ENCODE measurements at places on chromosomes 3 and 15.
A peak's percentile ranks its signal among the peaks of the same experiment; 100 is the strongest.

- H3K36me3 ChIP-seq: no peaks in the 10 kb centered on the region
- H3K4me3 ChIP-seq: no peak overlapping the region
- DNase-seq: peak; percentile 48
- H3K27me3 ChIP-seq: no peaks in the 10 kb centered on the region
Observed at GRCh38 chr3:104604326-104605010, 762.2 kb upstream of the ALCAM start.

GRCh38 chr15:55224892-55225291, 28.2 kb upstream of the RSL24D1 start:
- no peaks in the 10 kb centered on the region for H3K27me3 ChIP-seq
- H3K4me3 ChIP-seq: no peak overlapping the region
- H3K36me3 ChIP-seq: peaks cover 2% of the 10 kb centered on the region
- H3K27ac ChIP-seq: no peak overlapping the region

- H3K36me3 ChIP-seq: no peaks in the 10 kb centered on the region
- H3K4me3 ChIP-seq: no peak overlapping the region
- no peak for DNase-seq
- no peak overlapping the region for H3K27ac ChIP-seq
- no peaks in the 10 kb centered on the region for H3K4me1 ChIP-seq
Observed at GRCh38 chr3:103787164-103787871, 1352.5 kb downstream of the ZPLD1 start.

GRCh38 chr3:123351501-123351900, 97.4 kb downstream of the ADCY5 start:
- H3K4me3 ChIP-seq: no peak overlapping the region
- no peak for DNase-seq
- H3K4me1 ChIP-seq: no peaks in the 10 kb centered on the region
- no peaks in the 10 kb centered on the region for H3K36me3 ChIP-seq
- peaks cover 53% of the 10 kb centered on the region for H3K27me3 ChIP-seq

- no peaks in the 10 kb centered on the region for H3K4me1 ChIP-seq
- H3K36me3 ChIP-seq: no peaks in the 10 kb centered on the region
- H3K27me3 ChIP-seq: no peaks in the 10 kb centered on the region
- no peak overlapping the region for H3K27ac ChIP-seq
Observed at GRCh38 chr15:91238644-91239425, 138.8 kb downstream of the SV2B start.

GRCh38 chr15:73894133-73894814, 20.9 kb downstream of the TBC1D21 start:
- H3K27me3 ChIP-seq: peaks cover 20% of the 10 kb centered on the region
- peaks cover 6% of the 10 kb centered on the region for H3K4me1 ChIP-seq
- no peak overlapping the region for H3K4me3 ChIP-seq
- H3K27ac ChIP-seq: no peak overlapping the region

DNA sequence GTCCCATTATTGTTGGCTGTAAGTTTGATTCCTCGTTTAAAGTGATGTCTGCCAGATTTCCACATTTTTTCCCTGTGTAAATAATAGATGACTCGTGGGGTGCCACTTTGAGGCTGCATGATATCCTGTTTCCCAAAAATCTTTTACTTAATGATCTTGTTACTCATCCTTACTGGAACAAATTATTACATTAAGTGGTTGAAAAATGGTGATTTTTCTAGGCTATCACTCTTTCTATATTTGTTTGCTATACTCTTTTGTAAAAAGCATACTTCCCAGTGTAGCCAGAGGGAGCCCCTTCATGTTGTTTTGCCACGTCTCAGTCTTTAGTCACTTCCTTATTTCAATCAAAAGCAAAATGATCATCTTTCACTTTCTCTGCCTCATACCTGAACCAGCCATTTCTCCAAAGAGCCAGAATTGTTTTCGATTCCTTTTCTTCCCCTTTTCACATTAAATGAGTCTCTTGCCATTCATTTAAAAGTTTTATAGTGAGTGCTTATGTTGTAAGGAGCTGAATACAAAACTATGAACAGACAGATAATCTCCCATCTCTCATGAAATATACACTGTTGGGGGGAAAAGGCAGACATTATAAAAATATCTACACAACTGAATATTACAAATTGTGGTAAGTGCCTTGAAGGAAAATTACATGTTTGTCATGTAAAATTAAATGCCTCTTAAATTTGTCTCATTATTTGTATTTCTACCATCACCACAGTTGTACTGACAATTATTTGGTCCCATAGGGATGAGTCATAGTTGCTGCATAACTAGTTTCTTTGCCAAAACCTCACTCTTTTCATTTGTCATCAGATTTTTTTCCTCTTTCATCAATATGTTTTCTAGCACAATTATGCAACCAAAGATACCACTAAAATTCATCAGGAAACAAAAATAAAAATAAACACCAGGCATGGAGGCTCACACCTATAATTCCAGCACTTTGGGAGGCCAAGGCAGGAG, 41.5 kb downstream of the ADGRG7 start:
- no peak overlapping the region for H3K27ac ChIP-seq
- peak; percentile 54 for DNase-seq
- H3K4me3 ChIP-seq: no peak overlapping the region

- H3K4me1 ChIP-seq: no peaks in the 10 kb centered on the region
- H3K36me3 ChIP-seq: no peaks in the 10 kb centered on the region
- no peak for DNase-seq
- peaks cover 18% of the 10 kb centered on the region for H3K27me3 ChIP-seq
- H3K27ac ChIP-seq: no peak overlapping the region
Observed at GRCh38 chr15:101530224-101530958, 40.9 kb upstream of the PCSK6 start.

DNA sequence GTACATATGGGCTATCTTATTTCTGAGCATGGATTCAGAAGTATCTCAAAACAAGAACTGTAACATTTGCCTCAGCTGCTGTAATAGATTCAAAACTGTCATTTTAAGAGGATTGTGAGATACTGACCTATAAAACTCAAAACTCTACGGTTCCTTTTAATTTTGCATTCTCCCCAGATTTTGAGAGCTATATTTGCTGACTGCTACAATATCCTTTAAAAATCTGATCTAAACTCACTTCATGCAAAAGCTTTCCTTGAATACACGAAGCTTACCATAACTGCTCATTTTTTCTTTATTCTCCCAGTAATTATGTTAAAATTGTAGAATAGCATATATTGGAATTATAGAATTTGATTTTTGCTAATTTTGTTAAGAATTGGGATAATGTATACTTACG, 158.7 kb upstream of the ROBO1 start:
- H3K4me1 ChIP-seq: no peaks in the 10 kb centered on the region
- no peak overlapping the region for H3K4me3 ChIP-seq
- DNase-seq: no peak
- no peaks in the 10 kb centered on the region for H3K27me3 ChIP-seq

DNA sequence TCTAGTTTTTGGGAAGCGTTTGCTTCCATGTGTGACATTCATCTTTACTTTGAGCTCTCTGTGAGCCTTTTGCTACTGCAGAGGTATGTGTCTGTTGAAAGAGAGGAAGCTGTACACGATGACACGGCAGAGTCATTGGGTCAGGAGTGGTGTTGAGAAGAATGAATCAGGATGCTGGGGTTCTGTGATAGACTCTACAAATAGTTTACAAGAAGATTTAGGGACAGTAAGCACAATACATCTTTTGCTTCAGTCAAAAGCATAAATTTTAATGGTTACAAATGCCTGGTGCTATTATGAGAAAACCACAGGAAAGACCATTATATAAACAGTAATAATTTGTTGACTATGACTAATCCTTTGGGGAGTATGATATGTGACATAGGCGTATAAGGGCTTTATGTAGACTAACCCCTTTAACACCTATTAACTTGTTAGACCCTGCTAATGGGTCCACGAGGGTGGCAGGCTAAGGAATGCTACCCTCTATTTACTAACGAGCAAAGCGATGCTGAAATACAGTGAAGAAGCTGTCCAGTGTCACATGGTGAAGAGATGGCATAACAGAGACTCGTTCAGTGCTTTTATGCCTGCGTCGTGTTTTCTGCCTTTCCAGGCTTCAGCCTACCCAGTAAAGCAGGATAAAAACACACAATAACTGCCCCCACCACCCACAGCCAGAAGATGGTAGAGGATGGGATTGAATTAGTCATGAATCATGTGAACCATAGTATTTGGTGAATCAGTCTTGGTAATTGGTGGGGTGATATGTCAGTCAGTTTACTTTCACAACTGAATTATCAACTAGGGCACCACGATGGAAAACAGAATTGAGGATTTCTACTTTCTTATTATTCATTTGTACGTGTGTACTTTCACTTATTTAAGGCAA, 118.8 kb downstream of the LPP start:
- H3K4me1 ChIP-seq: peaks cover 34% of the 10 kb centered on the region
- H3K27me3 ChIP-seq: no peaks in the 10 kb centered on the region
- peak; percentile 94 for DNase-seq

DNA sequence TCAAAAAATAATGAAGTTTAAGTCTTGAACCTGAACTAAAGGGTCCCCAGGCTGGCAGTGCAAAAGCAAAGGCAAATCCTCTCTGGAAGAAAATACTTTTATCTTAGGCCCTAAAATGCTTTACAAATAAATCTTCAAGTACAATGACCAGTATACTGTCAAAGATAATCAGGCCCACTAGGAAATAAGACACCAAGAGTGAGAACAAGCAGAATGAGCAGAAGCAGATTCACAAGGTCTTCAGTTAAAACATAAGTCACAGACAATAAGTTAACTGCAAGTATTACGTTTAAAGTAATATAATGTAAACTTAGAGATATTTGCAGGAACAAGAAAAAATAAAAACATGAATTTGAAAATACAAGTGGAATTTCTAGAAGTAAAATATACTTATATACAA, 42.2 kb upstream of the IGSF10 start:
- no peak for DNase-seq
- H3K4me1 ChIP-seq: no peaks in the 10 kb centered on the region
- H3K4me3 ChIP-seq: no peak overlapping the region
- H3K27me3 ChIP-seq: no peaks in the 10 kb centered on the region
- no peak overlapping the region for H3K27ac ChIP-seq

GRCh38 chr15:90644952-90645725, 72.0 kb upstream of the BLM start:
- no peak for DNase-seq
- peaks cover 3% of the 10 kb centered on the region for H3K4me1 ChIP-seq
- H3K36me3 ChIP-seq: peaks cover 34% of the 10 kb centered on the region
- H3K27me3 ChIP-seq: no peaks in the 10 kb centered on the region

DNA sequence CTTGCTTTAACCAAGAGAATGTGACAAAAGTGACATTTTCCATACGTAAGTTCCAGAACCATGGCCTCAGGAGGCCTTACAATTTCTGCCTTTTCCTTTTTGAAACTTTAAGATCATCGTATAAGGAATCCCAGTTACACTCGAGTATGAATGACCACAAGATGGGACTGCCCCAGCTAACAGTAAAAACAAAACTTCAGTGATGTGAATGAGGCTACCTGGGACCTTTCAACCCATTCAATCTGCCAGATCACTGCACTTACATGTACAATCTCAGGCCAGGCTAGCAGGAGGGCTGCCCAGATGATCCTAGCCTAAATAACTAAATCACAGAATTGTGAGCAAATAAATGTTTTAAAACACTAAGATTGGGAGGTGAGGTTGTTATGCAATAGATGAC, 328.8 kb downstream of the CNTN6 start:
- no peaks in the 10 kb centered on the region for H3K36me3 ChIP-seq
- no peaks in the 10 kb centered on the region for H3K4me1 ChIP-seq
- no peaks in the 10 kb centered on the region for H3K27me3 ChIP-seq
- no peak overlapping the region for H3K27ac ChIP-seq

GRCh38 chr3:159532577-159532976, 456.1 kb upstream of the IL12A start:
- no peak overlapping the region for H3K27ac ChIP-seq
- H3K4me1 ChIP-seq: no peaks in the 10 kb centered on the region
- peak; percentile 4 for DNase-seq
- peaks cover 4% of the 10 kb centered on the region for H3K27me3 ChIP-seq

GRCh38 chr3:183807209-183807728, 18.1 kb downstream of the MAP6D1 start:
- H3K4me3 ChIP-seq: no peak overlapping the region
- H3K4me1 ChIP-seq: no peaks in the 10 kb centered on the region
- no peaks in the 10 kb centered on the region for H3K27me3 ChIP-seq
- DNase-seq: no peak
- H3K27ac ChIP-seq: no peak overlapping the region

GRCh38 chr15:68054628-68055223, 611 bp downstream of the PIAS1 start:
- H3K4me3 ChIP-seq: peak overlapping the region; percentile 88
- peak overlapping the region; percentile 57 for H3K27ac ChIP-seq
- H3K36me3 ChIP-seq: 0 out of 2 replicates have a peak, but pooled peaks cover 2% of the 10 kb centered on the region
- H3K4me1 ChIP-seq: no peaks in the 10 kb centered on the region
- peak; percentile 21 for DNase-seq

- DNase-seq: no peak
- no peaks in the 10 kb centered on the region for H3K36me3 ChIP-seq
- no peaks in the 10 kb centered on the region for H3K27me3 ChIP-seq
- H3K4me3 ChIP-seq: no peak overlapping the region
Observed at GRCh38 chr3:83500422-83500821, 1458.4 kb upstream of the CADM2 start.

DNA sequence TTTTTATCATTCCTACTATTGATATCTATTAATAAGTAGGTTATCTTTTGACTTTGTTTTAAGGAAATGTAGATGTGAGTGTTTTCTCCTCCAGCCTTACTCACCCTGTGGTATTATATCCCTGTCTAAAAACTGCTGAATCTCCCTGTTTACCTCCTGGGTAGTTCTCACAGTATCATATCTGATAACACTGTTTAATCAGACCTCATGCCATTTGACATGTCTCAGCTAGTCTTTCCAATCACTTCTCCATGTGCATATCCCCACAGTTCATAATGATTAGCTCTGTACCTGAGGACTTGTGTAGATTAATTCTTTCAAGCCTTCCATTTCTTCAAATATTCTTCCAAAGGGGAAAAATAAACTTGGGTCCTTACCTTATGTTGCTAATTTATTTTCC, 30.7 kb downstream of the DUOX2 start:
- no peaks in the 10 kb centered on the region for H3K4me1 ChIP-seq
- DNase-seq: no peak
- H3K27me3 ChIP-seq: peaks cover 20% of the 10 kb centered on the region
- H3K27ac ChIP-seq: no peak overlapping the region
- H3K36me3 ChIP-seq: no peaks in the 10 kb centered on the region
- H3K4me3 ChIP-seq: no peak overlapping the region

DNA sequence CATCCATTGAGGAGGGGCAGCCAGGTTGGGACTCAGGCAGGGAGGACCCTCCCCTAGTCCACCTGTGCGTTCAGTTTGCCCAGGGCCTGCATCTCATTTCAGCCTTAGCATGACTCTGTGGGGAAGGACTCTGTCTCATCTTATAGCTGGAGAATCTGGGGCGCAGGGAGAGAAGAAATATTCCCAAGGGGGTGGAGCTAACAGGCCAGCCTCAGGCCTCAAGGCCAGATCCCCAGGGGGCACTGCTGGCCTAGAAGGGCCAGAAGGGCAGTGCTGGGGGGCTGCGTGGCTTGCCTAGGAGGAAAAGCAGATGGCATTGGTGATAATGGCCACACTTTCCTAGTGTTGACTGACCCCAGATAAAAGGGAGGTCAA, 10.9 kb downstream of the AMOTL2 start:
- peaks cover 83% of the 10 kb centered on the region for H3K4me1 ChIP-seq
- peaks cover 93% of the 10 kb centered on the region for H3K36me3 ChIP-seq
- H3K27me3 ChIP-seq: no peaks in the 10 kb centered on the region
- peak overlapping the region; percentile 82 for H3K27ac ChIP-seq
- DNase-seq: no peak

GRCh38 chr15:31135523-31135922, 34.0 kb upstream of the TRPM1 start:
- H3K27ac ChIP-seq: no peak overlapping the region
- H3K4me1 ChIP-seq: no peaks in the 10 kb centered on the region
- DNase-seq: no peak
- peaks cover 24% of the 10 kb centered on the region for H3K27me3 ChIP-seq
- H3K4me3 ChIP-seq: no peak overlapping the region

GRCh38 chr3:160702290-160702689, 25.3 kb downstream of the ARL14 start:
- no peak for DNase-seq
- no peaks in the 10 kb centered on the region for H3K27me3 ChIP-seq

Measured in IMR-90 (cell line).